Motor neuron (in vitro differentiated cells): ENCODE measurements at places on chromosomes 13 and 19.

DNA sequence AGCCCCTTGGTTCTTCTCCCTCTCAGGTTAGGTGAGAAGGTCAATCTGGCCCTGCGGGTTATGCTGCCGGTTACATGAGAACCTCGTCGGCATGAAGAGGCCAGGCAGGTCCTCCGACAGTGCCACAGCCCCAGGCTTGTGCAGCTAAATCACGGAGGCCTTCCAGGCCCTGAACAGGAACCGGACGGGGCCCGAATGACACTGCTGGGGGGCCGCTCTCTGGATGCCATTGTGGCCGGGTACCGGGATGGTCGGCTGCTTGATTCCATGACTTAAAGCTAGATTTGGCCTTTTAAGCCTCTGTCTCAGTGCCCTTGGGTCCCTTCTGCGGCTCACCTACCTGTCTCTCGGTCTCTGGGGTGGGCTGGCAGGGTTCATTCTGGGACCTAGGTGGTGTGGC is 48.4 kb downstream of the C1QTNF9 start:
- no peak for ATAC-seq

- ATAC-seq = no peak
These were observed 9.5 kb upstream of the PLEKHF1 start for GRCh38 chr19:29655648-29656335.

DNA sequence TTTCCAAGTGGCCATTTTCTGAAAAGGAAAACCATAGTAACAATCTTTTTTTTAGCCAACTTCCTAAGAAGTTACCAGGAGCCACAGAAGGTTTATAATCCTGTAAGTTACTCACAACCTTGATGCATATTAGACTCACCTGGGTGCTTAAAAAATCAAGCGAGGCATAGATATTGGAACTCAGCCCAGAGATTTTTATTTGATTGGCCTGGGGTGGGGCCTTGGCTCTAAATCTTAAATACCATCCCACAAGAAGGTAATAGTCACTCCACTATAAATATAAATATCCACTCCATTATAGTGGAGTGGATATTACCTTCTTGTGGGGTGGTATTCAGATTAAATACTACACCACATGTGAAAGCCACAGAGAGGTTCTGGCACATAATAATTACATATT is 429.6 kb downstream of the RFC3 start:
- no peak for ATAC-seq

DNA sequence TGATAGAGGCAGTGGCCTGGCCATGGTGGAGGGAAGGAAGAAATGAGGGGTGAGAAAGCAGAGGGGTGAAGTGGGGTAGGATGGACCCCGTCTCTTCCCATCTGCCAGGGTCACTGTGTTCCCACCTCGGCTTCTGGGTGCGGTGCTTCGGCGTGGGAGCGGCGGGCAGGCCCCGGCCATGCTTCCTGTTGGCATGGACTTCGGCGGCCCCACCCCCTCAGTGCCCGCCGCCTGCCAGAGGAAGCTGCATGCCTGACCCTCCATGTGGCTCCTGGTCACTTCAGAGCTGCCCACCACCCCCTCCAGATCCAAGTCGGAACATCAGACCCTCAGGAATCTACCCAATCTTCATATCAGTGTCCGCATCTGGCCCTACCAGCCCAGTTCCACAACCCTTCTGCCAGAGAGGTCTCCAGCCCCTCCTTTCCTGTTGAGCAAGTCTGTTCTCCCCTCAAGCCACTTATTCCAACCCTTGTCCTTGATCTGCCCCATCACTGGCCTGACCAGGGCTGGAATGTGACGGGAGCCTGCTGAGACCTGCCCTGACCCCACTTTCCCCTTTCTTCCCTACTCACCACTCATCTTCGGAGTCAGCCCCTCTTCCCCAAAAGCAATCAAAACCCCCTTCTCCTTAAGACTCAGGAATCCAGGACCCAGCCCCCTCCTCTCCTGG is 1.5 kb downstream of the KCNN4 start:
- ATAC-seq = no peak

- ATAC-seq = no peak
These were observed 68.1 kb downstream of the CHST8 start for GRCh38 chr19:33689868-33690267.

DNA sequence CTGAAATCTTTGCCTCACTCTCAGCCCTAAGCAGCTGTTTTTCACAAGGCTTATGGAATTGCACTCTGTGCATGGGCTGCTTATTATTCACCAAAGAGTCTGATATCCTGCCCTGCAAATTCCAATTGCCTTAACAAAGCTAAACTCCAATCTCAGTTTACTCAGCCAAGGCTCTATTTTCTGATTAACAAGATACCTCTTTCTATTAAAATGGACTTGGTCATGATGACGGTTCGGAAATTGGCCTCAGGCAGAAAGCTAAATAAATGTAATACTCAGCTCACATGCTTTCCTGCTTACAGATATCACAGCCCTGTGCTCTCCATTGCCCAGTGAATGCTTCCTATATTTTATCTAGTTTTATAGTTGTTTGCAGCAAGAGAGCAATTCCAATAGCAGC is 1270.8 kb downstream of the PCDH9 start:
- no peak for ATAC-seq

DNA sequence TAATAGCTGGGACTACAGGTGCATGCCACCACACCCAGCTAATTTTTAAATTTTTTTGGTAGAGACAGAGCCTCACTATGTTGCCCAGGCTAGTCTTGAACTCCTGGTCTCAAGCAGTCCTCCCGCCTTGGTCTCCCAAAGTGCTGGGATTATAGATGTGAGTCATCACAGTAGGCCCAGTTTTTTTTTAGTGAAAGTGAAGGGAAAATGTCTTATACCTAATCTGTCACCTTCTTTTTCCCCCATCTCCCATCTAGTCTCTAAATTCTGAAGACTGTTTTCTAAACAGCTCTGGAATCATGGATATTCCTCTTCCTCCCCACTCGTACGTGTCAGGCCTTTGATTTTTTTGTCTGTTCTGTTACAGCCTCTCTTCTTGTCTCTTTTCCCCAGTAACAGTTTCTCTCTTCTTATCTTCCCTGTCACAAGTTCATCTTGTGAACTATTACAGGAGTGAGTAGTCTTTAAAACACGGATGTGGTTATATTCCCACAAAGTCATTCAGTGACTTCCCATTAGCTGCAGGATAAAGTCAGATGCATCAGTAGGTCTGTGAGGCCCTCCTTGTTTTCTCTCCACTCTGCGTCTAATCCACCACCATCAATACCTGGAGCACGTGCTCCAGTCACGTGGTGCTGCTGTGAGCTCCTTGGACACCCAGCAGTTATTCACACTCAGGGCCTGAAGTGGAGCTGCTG is 2.9 kb downstream of the CDC16 start:
- no peak for ATAC-seq
